PC-3 (cell line): ENCODE measurements at places on chromosomes 5 and 9. TPM values are rescaled to one million over a fixed set of nuclear protein-coding genes. Genes with fewer than 3 reads are reported as not detected.

DNA sequence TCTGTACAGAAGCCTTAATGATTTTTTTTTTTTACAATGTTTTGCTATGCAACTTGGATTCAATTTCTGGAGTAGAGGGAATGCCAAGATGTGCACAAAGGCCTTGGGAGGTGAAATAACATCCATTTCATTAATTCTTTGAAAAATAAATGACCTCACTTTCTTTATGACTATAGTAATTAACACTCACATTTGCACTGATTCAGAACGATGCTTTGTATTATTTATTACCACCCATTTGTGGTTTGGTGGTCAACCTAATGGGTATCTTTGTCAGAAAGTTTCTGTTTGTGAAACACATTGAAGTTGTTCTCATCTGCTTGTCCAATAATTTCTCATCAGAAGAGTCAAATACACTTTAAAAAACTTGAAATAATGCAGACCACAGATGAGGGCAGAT lies 169.3 kb downstream of the NTRK2 start:
- no peak for DNase-seq

DNA sequence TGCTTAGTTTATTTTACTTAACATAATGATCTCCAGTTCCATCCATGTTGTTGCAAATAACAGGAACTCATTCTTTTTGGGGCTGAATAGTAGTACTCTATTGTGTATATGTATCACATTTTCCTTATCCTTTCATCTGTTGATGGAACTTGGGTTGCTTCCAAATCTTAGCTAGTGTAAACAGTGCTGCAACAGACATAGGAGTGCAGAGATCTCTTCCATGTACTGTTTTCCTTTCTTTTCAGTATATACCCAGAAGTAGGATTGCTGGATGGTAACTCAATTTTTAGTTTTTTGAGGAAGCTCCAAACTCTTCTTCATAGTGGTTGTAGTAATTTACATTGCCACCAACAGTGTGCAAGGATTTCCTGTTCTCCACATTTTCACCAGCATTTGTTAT lies 138.8 kb upstream of the POC5 start:
- no peak for DNase-seq

GRCh38 chr5:40017135-40017534 lies 592.4 kb upstream of the DAB2 start:
- DNase-seq: no peak

DNA sequence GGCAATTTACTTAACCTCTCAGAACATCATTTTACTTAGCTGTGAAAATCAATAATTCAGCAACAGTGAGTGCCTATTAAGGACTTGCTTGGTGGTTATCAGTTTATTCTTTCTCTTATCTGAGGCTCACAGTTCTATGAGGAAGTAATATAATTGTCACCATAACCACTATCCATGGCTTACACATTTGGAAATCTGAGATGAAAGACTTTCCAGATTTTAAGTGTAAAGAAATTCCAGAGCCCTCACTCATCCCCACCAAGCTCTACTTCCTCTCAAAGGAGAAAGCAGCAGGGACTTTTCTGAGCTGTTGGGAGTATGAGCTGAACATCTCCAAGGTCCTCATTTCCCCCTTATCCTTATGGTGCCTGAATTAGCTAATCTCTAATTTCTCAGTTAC lies 321.5 kb downstream of the FBXL7 start:
- no peak for DNase-seq

GRCh38 chr5:37120270-37120669 lies 128.9 kb downstream of the CPLANE1 start:
- no peak for DNase-seq

- no peak for DNase-seq
These were observed 10.6 kb downstream of the EGFL7 start for GRCh38 chr9:136673088-136673974.

DNA sequence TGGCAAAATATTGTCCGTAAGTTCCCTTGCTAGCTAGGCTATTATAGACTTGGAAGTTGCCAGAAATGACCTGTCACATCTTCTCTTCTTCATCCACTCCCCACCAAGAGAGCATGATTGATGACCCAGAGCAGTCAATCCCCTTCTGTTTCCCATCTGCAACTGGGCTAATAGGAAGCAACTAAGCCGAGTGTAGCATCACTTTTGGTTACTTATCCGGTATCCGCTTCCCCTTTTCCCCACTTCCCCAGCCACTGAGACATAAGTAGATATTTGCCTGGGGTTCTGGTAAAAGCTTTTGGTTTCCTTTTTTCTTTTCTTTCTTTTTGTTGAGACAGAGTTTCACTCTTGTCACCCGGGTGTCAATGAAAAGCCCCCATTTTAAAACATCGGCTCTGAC lies 29.4 kb upstream of the LIFR start:
- DNase-seq: no peak

The SLC4A9 gene
- 0.29 TPM in 1 of 2 replicates, not detected in the other for total RNA-seq

The AQP7 gene
- total RNA-seq: not detected in 2 replicates

The FGD3 gene
- 5.4 and 6.3 TPM in 2 replicates for total RNA-seq

The NUTM2G gene
- total RNA-seq: not detected in 2 replicates
